ENCODE measurements at places on chromosomes 5 and 9.

DNA sequence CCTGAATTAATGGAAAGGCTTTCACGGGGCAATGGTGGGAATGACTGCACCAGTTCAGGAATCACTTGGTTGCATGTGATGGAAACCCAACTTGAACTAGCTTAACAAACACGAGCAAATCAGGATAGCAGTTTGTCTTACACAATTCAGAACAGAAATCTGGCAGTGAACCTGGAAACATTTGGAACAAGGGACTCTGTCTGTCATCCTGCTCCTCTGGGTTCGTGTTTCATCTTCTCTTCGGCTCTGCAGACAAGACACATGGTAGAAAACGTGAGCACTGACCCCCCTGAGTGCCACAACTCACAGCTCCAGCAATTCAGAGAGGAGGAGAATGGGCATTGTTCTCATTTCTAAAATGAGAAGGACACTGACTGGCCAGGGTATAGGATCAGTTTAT is 218.1 kb upstream of the NREP start:
- DNase-seq, result no peak

GRCh38 chr5:102974177-102974576 is 145.8 kb downstream of the GIN1 start:
- no peak for DNase-seq

GRCh38 chr5:152623951-152624350 is 218.9 kb upstream of the NMUR2 start:
- no peak for DNase-seq

DNA sequence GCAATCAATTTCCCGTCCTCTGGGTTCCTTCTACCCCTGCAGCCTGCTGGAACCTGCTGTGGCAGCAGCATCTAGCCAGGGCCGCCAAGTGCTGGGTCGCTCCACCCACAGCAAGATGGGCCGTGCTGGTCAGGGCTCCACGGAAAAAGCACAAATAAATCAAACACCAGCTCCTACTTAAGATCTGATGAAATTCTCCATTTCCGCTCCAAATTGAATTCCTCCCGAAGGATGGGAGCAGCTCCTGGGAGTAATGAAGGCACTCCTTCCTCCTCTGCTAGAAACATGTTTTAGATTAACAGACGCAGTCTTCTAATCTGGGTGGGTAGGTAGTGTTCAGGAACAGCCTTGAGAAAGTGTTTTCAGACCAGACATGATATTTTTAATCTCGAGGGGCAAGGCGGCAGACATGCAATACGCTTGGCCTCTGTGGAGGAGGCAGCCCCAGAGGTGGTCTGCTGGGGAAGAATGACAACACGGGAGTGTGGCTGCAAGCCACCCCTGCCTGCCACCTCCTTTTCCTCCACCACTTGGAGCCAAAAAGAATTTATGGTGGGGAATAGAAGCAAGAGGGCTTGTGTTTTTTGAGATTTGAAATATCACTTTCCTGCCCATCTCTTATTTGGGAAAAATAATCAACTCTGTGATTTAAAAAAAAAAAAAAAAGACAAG is 194.1 kb downstream of the AOPEP start:
- DNase-seq, result no peak

DNA sequence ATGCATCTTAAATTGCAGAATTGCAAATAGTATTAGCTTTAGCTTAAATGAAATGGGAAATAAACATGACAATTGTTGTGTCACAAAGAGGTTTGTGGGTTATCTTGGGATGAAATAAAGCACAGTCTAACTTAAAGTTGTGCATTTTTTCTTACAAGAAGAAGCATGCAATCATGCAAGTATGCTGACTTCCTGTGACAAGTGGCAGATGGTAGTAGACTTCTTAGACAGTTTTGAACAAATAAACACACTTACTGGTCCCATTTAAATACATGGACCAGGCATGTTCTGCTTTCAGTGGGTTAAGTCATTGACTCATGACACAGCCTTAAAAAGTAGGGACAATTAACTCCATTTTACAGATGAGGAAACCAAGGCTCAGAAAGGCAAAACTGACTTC is 15.9 kb upstream of the C5orf63 start:
- DNase-seq, result no peak

- DNase-seq, result no peak
These were observed 101.7 kb upstream of the MYO10 start for GRCh38 chr5:17037751-17038150.

DNA sequence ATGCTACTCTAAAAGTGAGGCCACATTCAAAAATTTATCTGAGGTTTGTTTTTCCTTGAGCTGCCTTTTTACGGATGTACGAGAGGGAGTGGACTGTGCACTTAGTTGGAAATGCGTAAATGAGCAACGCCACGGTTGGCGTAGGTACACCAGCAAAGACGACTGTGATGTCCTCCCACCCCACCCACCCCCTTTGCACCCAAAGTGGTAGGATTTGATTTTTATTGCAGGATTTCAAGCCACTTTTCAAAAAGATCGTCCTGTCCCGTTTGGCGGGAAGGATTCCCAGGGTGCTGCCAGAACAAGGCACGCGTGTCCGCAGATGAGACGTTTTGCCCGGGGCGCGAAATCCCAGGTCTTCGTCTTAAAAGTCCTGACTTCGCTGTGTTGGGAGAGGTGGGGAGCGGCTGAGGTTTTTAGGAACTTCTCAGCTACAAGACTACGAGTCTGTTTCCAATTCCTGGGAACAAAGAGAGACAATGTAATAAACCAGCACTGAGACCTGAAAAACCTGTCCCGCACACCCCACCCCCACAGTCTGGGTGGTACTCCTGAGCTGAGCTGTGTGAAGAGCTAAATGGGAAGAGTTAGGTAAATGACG is 1.0 kb upstream of the TLE1 start:
- DNase-seq, result no peak

GRCh38 chr5:72268260-72268659 is 51.8 kb downstream of the MRPS27 start:
- DNase-seq, result no peak

GRCh38 chr5:171678646-171679045 is 107.0 kb upstream of the SMIM23 start:
- no peak for DNase-seq

DNA sequence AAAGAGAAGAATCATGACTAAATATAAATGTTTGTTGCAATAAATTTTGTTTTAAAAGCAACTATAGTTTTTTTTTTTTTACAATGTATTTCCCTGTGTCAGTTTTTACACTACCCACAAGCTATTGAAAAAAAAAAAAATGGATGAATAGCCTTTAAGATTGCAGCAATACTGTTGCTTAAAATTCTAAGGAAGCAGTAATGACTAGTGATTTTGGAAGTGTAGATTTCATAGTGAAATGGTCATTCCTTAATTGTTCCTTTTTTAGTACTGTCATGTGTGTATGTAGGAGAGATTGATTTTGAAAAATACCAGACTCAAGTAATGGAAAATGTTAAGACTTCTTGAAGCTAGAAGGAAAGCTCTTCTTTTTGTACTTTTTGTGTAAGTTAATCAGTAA is 53.1 kb downstream of the NDUFS4 start:
- no peak for DNase-seq

GRCh38 chr9:90953805-90954204 is 152.2 kb downstream of the SYK start:
- DNase-seq, result no peak

GRCh38 chr5:1429496-1429895 is 15.7 kb downstream of the SLC6A3 start:
- DNase-seq, result peak; percentile 22

DNA sequence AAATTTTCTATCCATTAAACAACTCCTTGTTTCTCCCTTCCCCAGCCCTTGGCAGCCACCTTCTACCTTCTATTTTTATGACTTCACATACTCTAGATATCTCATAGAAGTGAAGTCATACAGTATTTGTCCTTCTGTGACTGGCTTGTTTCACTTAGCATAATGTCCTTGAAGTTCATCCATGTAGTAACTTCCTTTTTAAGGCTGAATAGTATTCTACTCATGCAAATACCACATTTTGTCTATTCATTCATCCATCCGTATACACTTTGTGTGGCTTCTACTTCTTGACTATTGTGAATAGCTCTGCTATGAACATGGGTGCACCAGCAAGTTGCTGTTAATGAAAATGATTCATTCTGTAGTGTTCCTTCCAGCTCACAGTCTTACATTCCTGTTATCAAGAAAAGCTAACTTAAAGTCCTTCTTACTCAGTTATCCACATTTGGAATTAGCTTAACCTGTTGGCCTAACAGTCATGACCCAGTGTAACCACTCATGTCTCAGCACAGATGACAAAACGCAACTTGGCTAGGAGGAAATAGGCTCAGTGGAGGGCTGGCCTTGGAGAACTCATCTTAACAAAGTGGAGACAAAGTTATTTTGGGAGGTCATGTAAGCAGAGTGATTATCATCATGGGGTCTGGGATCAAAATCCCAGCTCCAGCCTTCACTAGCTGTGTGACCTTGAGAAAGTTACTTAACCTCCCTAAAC is 129.7 kb upstream of the MAP3K1 start:
- DNase-seq, result no peak

DNA sequence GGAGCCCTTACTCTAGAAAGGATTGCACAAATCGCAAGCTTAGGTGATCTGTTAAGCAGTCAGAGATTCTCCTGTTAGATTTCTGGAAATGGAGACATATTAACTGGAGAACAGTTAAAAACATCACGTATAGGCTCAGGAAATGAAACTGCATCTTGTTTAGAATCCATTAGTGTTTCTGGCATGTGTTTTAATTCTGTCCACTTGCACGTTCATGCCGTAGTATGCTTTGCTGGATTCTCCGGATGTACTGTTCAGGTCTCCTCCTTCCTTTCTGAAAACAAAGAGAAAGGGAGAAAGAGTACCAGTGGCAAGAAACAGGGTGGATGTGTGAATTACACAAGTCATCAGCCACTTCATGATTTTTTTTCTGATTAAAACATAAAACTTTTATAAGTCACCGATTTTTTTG is 2.5 kb upstream of the RGMB start:
- DNase-seq, result no peak

DNA sequence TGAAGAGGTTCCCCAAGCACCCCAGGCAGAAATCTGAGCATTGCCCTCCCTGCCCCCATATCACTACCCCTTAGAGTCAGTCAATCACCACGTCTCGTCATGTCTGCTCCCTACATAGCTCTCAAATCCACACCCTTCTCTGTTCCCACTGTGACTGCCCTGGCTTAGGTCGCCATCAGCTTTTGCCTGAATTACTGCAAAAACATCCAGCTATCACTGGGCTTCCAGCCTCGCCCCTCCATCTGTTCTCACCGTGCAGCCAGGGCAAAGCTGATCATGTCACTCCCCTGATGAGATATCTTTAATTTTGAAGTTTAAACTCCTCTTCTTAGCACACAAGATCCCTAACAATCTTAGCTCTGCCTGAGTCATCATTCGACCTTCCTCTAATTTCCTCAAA is 89.6 kb upstream of the TBC1D2 start:
- DNase-seq, result no peak

DNA sequence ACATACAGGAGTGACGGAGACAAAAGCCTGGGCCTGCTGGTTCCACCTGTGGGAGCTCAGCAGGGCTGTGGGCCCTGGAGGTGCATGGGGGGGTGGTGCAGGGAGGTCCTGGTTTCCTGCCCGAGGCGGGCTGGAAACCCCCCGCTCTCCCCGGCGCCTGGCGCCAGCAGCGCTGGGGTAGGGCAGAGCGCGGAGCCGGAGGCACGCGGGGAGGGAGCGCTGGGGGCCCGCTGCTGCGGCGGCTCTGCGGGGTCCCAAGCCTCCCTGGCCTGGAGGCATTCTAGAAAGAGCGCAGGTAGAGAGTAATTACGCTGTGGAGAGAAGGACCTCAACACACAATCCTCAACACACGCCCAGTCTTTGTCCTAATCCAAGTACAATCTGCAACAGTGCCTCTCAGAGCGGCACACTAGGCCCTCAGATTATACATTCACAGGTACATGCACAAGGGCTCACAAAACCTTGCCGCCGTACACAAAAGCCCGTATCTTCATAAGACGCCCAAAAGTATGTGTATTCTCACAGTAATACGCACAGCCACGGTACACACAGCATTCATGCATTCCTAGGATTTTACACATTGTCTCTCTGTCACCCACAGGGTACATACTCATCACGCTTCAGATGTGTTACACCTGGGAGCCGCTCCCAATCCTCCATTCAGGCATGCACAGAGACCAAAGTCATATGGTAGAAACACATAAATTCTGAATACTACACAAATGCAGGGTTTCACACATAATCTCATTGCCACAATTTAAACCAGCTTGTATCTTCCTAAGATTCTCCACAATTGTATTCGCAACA is 2.1 kb upstream of the HAND1 start:
- no peak for DNase-seq

DNA sequence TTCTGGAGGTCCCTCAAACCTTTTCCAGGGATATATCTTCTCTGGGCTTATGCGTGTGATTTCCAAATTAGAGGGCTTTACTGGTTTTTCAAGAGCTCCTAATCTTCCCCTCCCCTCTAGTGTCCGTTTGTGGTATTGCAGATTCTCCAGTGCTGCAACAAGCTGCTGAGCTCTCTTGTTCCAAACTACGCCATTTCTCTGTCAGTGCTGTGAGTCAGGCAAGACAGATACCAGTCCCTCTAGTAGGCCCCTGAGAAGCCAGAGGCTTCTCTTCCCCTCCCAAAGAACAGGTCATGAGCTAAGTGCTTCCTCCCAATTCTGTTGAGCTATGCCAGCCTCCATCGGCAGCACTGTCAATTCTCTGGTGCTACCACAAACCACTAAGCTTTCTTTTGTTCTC is 149.5 kb downstream of the FANCC start:
- no peak for DNase-seq

- no peak for DNase-seq
These were observed 383.4 kb downstream of the BRINP1 start for GRCh38 chr9:118985851-118986250.

GRCh38 chr9:76926846-76927245 is 20.9 kb upstream of the PRUNE2 start:
- DNase-seq, result no peak

DNA sequence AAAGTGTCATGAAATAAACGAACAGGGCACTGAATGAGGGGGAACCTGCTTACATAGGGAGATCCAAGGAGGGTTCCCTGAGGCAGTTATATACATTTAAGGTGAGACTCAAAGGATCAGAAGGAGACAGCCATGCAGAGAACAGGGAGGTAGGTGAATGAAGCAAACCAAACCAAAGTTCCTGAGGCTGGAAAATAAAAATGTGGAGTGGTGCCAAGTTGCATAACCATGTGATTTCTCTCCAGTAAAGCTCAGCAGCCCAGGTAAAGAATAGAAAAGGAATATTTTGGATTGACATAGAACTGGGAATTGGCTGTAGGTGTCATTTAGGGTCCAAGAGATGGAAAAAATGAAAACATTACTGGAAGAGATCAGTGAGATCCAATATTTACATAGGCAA is 110.7 kb downstream of the CAAP1 start:
- DNase-seq, result no peak

GRCh38 chr9:134419000-134419683 is 92.9 kb downstream of the RXRA start:
- no peak for DNase-seq
